CD4-positive, alpha-beta T cell (primary cell): ENCODE measurements at places on chromosomes 2 and 18.

- no peak for DNase-seq
- H3K27me3 ChIP-seq = no peaks in the 10 kb centered on the region
- H3K4me3 ChIP-seq = no peak overlapping the region
- no peaks in the 10 kb centered on the region for H3K4me1 ChIP-seq
- H3K36me3 ChIP-seq = no peaks in the 10 kb centered on the region
These were observed 45.9 kb upstream of the ITGA6 start for GRCh38 chr2:172381275-172382027.

GRCh38 chr2:218893349-218894150 is 12.9 kb downstream of the WNT10A start:
- peaks cover 3% of the 10 kb centered on the region for H3K36me3 ChIP-seq
- no peak for DNase-seq
- peak overlapping the region; percentile 56 for H3K4me3 ChIP-seq
- H3K27ac ChIP-seq = peak overlapping the region; percentile 82
- H3K27me3 ChIP-seq = no peaks in the 10 kb centered on the region

GRCh38 chr2:76073992-76074604 is 363.4 kb upstream of the GCFC2 start:
- H3K27me3 ChIP-seq = no peaks in the 10 kb centered on the region
- DNase-seq = no peak
- H3K4me1 ChIP-seq = no peaks in the 10 kb centered on the region
- H3K27ac ChIP-seq = no peak overlapping the region
- no peaks in the 10 kb centered on the region for H3K36me3 ChIP-seq

DNA sequence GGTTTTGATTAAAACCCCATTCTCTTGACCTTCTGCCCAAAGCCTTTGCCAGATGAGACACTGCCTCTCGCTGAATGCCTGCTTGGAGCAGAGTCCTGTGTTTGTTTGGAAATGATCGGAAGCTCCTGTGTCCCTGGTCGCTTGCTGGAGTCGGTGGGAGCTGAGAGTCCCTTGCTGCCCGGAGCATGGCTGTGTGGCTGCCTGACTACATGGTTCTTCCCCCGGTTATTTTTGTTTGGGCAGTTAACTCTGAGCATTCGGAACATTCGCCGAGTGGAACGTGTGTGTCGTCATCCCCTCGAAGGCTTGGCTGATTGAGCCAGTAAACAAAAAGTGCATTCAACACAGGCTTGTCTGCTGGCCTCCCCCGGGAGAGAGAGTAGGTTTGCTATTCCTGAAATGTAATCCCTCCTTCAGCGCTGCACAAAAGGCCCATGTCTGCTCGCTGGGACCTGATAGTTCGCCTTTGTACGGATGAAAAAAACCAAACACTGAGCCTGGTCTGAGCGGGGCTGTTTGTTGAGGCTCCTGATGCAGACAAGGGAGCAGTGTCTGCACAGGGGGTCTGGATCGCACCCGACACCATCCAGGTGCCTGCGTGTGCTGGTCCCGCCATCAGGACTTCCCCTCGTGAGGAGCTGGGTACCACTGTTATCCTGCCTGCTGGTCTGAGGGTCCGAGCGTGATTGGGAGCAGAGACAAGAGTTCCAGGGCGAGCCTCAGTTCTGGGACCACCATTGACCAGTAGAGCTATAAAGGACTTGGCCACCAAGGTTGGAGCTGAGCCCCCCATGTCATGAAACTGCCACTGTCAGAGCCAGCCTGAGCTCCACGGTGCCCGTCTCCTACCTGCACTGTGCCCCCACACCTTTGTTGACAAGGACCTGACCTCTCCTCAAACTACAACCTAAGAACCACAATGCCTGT is 83.8 kb downstream of the AGAP1 start:
- DNase-seq = no peak
- peaks cover 2% of the 10 kb centered on the region for H3K27me3 ChIP-seq
- H3K4me1 ChIP-seq = no peaks in the 10 kb centered on the region
- H3K36me3 ChIP-seq = no peaks in the 10 kb centered on the region
- H3K27ac ChIP-seq = no peak overlapping the region

- no peaks in the 10 kb centered on the region for H3K27me3 ChIP-seq
- H3K27ac ChIP-seq = no peak overlapping the region
- no peak for DNase-seq
- no peaks in the 10 kb centered on the region for H3K4me1 ChIP-seq
These were observed 165.0 kb downstream of the PLCL1 start for GRCh38 chr2:197969391-197969893.

DNA sequence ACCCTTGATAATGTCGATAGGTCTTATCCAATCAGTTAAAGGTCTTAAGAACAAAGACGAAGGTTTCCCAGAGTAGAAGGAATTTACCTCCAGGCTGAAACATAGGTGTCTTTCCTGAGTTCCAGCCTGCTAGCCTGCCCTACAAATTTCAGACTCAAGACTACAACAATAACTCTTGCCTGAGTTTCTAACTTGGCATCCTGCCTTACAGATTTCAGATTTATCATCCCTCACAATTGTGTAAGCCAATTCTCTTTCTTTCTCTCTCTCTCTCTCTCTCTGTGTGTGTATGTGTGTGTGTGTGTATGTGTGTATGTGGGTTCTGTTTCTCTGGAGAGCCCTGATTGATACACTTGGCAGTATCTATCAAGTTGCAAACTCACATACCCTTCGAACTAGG is 37.2 kb upstream of the B4GALT6 start:
- no peak for DNase-seq
- no peak overlapping the region for H3K4me3 ChIP-seq
- no peak overlapping the region for H3K27ac ChIP-seq
- peaks cover 10% of the 10 kb centered on the region for H3K27me3 ChIP-seq

- no peak for DNase-seq
- no peaks in the 10 kb centered on the region for H3K36me3 ChIP-seq
- H3K27ac ChIP-seq = no peak overlapping the region
- H3K4me3 ChIP-seq = peak overlapping the region; percentile 7
- H3K4me1 ChIP-seq = peaks cover 44% of the 10 kb centered on the region
- H3K27me3 ChIP-seq = peaks cover 3% of the 10 kb centered on the region
These were observed 13.5 kb downstream of the SNED1 start for GRCh38 chr2:241011751-241012510.

- H3K4me1 ChIP-seq = no peaks in the 10 kb centered on the region
- no peaks in the 10 kb centered on the region for H3K27me3 ChIP-seq
- H3K36me3 ChIP-seq = peaks cover 8% of the 10 kb centered on the region
- H3K27ac ChIP-seq = no peak overlapping the region
These were observed 92.3 kb downstream of the TTC27 start for GRCh38 chr2:32719933-32720716.

- no peak overlapping the region for H3K27ac ChIP-seq
- peaks cover 20% of the 10 kb centered on the region for H3K4me1 ChIP-seq
- no peaks in the 10 kb centered on the region for H3K36me3 ChIP-seq
- no peaks in the 10 kb centered on the region for H3K27me3 ChIP-seq
- DNase-seq = no peak
These were observed 8.9 kb upstream of the LRRFIP1 start for GRCh38 chr2:237618449-237618848.

GRCh38 chr18:62339106-62339988 is 14.2 kb downstream of the TNFRSF11A start:
- H3K4me1 ChIP-seq = no peaks in the 10 kb centered on the region
- peaks cover 6% of the 10 kb centered on the region for H3K27me3 ChIP-seq
- H3K4me3 ChIP-seq = no peak overlapping the region

- DNase-seq = no peak
- no peaks in the 10 kb centered on the region for H3K27me3 ChIP-seq
- no peak overlapping the region for H3K27ac ChIP-seq
- H3K4me3 ChIP-seq = no peak overlapping the region
- H3K4me1 ChIP-seq = no peaks in the 10 kb centered on the region
These were observed 83.6 kb downstream of the FAM161A start for GRCh38 chr2:61770298-61770697.

GRCh38 chr18:9150121-9150520 is 13.5 kb downstream of the ANKRD12 start:
- H3K27me3 ChIP-seq = no peaks in the 10 kb centered on the region
- no peak overlapping the region for H3K27ac ChIP-seq
- no peak overlapping the region for H3K4me3 ChIP-seq
- no peaks in the 10 kb centered on the region for H3K36me3 ChIP-seq
- DNase-seq = no peak
- H3K4me1 ChIP-seq = peaks cover 25% of the 10 kb centered on the region

DNA sequence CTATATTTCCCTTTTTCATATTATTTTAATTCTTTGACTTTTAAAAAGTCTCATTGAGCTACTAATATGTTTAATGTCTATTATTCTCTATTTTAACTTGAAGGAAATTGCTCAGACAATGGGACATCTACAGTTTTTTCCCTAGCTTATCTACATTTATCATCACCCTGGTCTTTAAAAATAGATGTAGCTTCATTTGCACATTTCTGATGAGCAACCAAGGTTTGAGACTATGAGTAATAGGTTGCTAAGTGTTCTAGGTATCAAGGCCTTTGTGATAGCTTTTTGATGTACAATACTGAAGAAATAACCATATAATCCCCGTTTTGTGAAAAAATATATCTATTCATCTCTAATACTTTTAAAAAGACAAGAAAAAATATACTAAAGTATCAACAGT is 47.0 kb downstream of the STAT4 start:
- H3K27ac ChIP-seq = no peak overlapping the region
- H3K4me1 ChIP-seq = no peaks in the 10 kb centered on the region
- H3K27me3 ChIP-seq = no peaks in the 10 kb centered on the region
- H3K36me3 ChIP-seq = peaks cover 18% of the 10 kb centered on the region
- DNase-seq = no peak
- H3K4me3 ChIP-seq = no peak overlapping the region

- no peak for DNase-seq
- no peaks in the 10 kb centered on the region for H3K36me3 ChIP-seq
- no peak overlapping the region for H3K27ac ChIP-seq
- no peaks in the 10 kb centered on the region for H3K27me3 ChIP-seq
- no peak overlapping the region for H3K4me3 ChIP-seq
These were observed 61.0 kb upstream of the DTNA start for GRCh38 chr18:34649080-34649479.

GRCh38 chr2:4077017-4077416 is 373.6 kb downstream of the DCDC2C start:
- no peak overlapping the region for H3K4me3 ChIP-seq
- no peak overlapping the region for H3K27ac ChIP-seq
- no peaks in the 10 kb centered on the region for H3K4me1 ChIP-seq
- H3K27me3 ChIP-seq = no peaks in the 10 kb centered on the region

GRCh38 chr18:36711014-36711725 is 117.6 kb downstream of the TPGS2 start:
- no peak overlapping the region for H3K4me3 ChIP-seq
- no peaks in the 10 kb centered on the region for H3K36me3 ChIP-seq
- DNase-seq = no peak
- H3K27me3 ChIP-seq = peaks cover 8% of the 10 kb centered on the region
- H3K4me1 ChIP-seq = no peaks in the 10 kb centered on the region

GRCh38 chr2:109064660-109065390 is 64.2 kb upstream of the SH3RF3 start:
- peaks cover 21% of the 10 kb centered on the region for H3K4me1 ChIP-seq
- no peak overlapping the region for H3K27ac ChIP-seq
- H3K4me3 ChIP-seq = no peak overlapping the region
- no peaks in the 10 kb centered on the region for H3K27me3 ChIP-seq
- no peaks in the 10 kb centered on the region for H3K36me3 ChIP-seq
- no peak for DNase-seq

DNA sequence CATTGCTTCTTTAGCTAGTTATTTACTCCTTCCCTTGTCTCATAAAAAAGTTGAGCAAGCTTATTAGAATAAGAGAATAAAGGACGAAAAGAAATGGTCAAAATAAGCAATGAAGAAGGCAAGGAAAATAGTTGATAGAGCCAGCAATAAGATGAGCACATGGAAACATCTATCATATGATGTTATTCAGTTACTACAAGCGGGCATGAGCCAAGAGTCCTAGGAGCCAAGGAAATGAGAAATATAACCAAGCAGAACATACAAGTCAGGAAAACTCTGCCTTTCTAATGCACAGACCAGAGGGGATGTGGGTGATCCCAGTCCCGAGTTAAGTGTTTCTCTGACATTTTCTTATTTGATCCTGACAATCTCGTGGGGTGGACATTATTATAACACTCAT is 33.9 kb downstream of the INO80C start:
- H3K4me3 ChIP-seq = no peak overlapping the region
- no peak overlapping the region for H3K27ac ChIP-seq
- peaks cover 7% of the 10 kb centered on the region for H3K36me3 ChIP-seq
- DNase-seq = no peak

DNA sequence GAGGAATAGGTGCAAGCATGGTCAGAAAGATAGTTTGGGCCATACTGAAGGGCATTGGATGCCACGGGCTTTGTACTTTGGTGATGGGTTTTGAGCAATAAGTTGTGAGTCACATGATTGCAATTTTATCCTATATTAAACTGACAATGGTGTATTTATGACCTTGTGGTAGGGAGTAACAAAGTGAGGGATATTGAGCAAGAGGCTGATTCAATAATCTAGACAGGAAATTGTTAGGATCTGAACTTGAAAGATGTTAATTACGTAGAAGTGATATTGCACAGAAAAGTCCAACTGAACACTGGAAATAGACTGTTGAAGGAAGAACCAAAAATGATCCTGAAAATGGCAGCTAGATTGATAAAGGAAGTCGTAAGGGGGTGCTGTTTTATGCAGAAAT is 46.6 kb upstream of the TCF4 start:
- no peak for DNase-seq
- no peaks in the 10 kb centered on the region for H3K4me1 ChIP-seq
- H3K27ac ChIP-seq = no peak overlapping the region
- H3K27me3 ChIP-seq = no peaks in the 10 kb centered on the region

- H3K27me3 ChIP-seq = no peaks in the 10 kb centered on the region
- no peak overlapping the region for H3K27ac ChIP-seq
- H3K4me3 ChIP-seq = no peak overlapping the region
- H3K4me1 ChIP-seq = peaks cover 43% of the 10 kb centered on the region
These were observed 130.8 kb upstream of the LGALSL start for GRCh38 chr2:64323197-64323596.

GRCh38 chr2:119249855-119250717 is 26.5 kb downstream of the STEAP3 start:
- no peaks in the 10 kb centered on the region for H3K36me3 ChIP-seq
- no peak for DNase-seq
- H3K4me3 ChIP-seq = no peak overlapping the region

DNA sequence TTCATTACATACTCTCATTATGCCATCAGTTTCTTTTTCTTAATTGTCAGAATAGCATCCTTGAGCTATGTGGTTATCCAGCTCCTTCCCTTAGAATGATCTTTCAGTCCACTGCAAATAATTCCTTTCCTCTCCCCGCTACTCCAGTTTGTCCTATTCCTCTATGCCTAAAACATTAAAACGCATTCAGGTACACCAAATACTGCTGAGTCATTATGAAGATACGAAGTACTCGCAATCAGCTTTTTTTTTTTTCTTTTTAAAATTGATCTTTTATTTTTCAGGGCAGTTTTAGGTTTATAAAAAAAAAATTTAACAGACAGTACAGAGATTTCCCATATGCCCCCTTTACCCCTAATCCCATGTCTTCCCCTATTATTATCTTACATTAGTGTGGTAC is 164.8 kb upstream of the TMEM200C start:
- H3K36me3 ChIP-seq = no peaks in the 10 kb centered on the region
- H3K4me3 ChIP-seq = no peak overlapping the region
- peaks cover 4% of the 10 kb centered on the region for H3K4me1 ChIP-seq
- no peak for DNase-seq
- no peak overlapping the region for H3K27ac ChIP-seq
